ENCODE measurements at places on chromosomes 1 and 21.

- no peak for DNase-seq
Observed at GRCh38 chr1:56964349-56965017, 1.3 kb downstream of the C8B start.

DNA sequence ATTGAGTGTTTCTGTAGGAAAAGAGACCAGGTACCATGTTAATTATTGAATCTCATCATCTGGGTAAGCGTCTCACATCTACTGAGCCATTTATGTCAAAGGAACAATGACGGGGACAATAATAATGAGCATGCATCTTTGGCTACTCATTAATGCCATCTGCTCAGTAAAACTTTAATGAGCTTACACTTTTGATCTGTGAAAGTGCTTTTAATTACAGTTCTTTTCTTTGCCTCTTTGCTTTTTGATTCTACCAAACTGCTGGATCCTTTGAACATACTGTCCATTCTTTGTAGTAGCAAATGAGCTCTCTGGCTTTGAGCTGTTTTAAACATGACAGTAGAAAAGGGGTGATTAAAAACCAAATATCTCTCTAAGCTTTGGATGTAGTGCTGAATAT is 181.2 kb upstream of the IVNS1ABP start:
- DNase-seq = no peak

DNA sequence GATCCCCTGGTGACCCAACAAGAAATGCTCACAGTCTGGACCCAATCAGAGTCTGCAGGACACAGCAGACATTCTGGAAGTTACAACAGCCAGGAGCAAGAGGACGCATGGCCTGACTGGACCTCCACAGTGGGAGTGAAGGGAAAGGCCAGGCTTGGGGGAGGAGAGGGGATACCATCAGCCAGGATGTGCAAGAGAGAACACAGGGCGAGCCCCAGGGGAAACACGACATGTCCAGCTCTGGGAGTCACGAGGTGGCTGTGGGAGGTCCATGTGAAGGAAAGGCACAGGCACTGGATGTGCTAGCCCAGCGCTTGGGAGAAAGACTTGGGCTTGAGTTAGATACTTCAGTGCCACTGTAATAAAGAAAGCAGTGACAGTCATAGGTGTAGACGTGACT is 87.3 kb downstream of the HSF2BP start:
- no peak for DNase-seq

- no peak for DNase-seq
Observed at GRCh38 chr21:29300807-29301138, 2.1 kb downstream of the BACH1 start.

DNA sequence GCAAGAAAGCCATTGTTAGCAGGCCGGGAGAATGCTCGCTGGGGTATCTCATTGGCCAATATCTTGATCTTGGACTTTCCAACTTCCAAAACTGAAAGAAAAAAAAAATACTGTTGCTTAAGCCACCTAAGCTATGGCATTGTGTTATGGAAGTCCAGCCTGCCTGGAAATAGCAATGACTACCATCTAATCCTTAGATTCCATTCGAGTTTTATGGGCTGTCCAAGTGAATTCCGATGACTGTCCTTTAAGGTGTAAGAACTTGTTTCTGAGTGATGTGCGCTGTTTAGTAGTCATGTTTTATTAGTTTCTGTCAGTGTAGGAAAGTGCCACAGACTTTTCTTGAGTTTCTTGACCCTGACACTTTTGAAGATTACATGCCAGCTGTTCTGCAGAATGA is 762.6 kb downstream of the USP25 start:
- no peak for DNase-seq

All from substantia nigra (tissue), 51 donors.